Neural cell (in vitro differentiated cells): ENCODE measurements at places on chromosomes 5 and 9. TPM values are rescaled to one million over a fixed set of nuclear protein-coding genes. Genes with fewer than 3 reads are reported as not detected.

GTF2H2C gene
- 20.5 and 22.7 TPM in 2 replicates for polyA plus RNA-seq

ESM1 gene
- not detected in 2 replicates for polyA plus RNA-seq

PDLIM4 gene
- not detected in 2 replicates for polyA plus RNA-seq

ROR2 gene
- polyA plus RNA-seq: 0.33 and 0.74 TPM in 2 replicates

RNF224 gene
- polyA plus RNA-seq: 0.26 TPM in 1 of 2 replicates, not detected in the other

OLFM1 gene
- 102 and 134 TPM in 2 replicates for polyA plus RNA-seq

SARDH gene
- 0.56 TPM in 1 of 2 replicates, not detected in the other for polyA plus RNA-seq

IL5 gene
- not detected in 2 replicates for polyA plus RNA-seq

PCDHA5 gene
- 1.4 and 2.2 TPM in 2 replicates for polyA plus RNA-seq

GPBP1 gene
- polyA plus RNA-seq: 122 and 149 TPM in 2 replicates

INSL6 gene
- not detected in 2 replicates for polyA plus RNA-seq

DBH gene
- not detected in 2 replicates for polyA plus RNA-seq

C5orf58 gene
- not detected in 2 replicates for polyA plus RNA-seq

ADAMTSL1 gene
- 0.32 and 1.1 TPM in 2 replicates for polyA plus RNA-seq

ELAVL2 gene
- polyA plus RNA-seq: 80.8 and 106 TPM in 2 replicates

SHISAL2B gene
- polyA plus RNA-seq: not detected in 2 replicates

ARHGEF28 gene
- not detected in 2 replicates for polyA plus RNA-seq

KCTD16 gene
- polyA plus RNA-seq: 7.1 and 7.2 TPM in 2 replicates

IL6ST gene
- polyA plus RNA-seq: 18.3 and 19.7 TPM in 2 replicates

ANKRD55 gene
- 22.1 and 49.8 TPM in 2 replicates for polyA plus RNA-seq
